ENCODE measurements at places on chromosomes 6 and 20. TPM values are rescaled to one million over a fixed set of nuclear protein-coding genes. Genes with fewer than 3 reads are reported as not detected.

DNA sequence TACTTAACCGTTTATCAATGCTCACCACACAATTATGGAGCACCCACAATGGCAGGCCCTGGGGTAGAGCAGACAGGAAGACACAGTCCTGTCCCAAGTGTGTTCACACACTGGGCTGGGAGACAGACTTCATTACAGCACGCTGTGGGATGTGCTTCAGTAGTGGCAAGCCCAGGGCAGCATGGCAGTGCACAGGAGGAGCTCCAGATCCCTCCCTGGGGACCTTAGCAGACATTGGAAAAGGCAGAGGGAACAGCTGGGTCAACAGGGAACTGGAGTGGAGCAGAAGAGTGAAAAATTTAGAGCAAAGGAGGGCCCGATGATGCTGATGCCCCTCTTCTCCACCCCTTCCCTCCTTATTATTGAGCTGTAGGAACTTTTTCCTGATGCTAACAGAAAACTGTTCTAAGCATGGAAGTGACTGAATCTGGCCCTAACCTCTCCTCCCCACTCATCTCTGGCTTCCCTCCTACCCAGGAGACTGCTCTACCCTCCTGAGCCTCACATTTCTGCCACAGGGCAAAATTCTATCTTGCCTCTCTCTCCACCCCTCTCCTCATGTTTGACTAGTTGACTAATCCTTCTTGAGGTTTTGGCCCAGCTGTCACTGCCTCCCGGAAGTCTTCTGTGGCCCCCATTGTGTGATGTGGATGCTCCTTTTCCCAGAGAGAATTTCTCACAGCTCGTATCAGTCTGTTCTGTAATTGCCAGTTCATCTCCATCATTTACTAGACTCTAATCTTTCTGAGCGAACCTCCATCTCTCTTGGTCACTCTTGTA is 41.3 kb upstream of the NOP56 start:
- DNase-seq, result no peak

DNA sequence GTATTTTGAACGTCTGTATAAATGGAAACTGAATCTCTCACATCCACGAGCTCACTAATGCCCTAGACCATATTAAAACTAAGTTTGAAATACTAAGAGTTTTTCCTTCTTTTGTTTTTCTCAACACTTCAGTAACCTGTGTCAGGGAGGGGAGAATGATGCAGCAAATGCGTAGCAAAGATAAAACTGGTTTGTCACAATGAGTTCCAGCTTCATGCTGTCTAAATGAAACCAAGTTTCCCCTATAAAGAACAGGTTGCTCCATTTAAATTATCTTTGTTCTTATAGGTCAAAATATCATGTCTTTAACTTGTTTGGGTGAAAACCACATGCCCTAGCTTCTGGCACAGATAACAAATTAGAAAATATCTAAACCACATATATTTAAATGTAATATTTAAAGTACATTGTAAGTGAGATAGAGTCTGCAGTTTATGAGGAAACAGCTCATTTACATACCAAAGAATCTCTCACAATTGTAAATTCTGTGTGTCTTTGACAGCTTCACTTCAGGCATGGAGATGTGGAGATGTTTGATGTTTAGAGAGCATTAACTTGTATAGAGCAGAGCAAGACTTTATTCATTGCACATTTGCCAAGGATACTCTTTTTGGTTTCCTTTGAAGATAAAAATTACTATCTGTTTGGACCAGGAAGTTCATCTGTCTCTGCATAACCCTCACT is 7.3 kb downstream of the TRDN start:
- DNase-seq, result no peak

ACTL10 gene
- total RNA-seq, result 1.1 TPM

- DNase-seq, result no peak
Measured at GRCh38 chr6:56742122-56742791, 99.6 kb upstream of the DST start.

- no peak for DNase-seq
Measured at GRCh38 chr6:27517928-27518787, 45.3 kb upstream of the ZNF184 start.

DNA sequence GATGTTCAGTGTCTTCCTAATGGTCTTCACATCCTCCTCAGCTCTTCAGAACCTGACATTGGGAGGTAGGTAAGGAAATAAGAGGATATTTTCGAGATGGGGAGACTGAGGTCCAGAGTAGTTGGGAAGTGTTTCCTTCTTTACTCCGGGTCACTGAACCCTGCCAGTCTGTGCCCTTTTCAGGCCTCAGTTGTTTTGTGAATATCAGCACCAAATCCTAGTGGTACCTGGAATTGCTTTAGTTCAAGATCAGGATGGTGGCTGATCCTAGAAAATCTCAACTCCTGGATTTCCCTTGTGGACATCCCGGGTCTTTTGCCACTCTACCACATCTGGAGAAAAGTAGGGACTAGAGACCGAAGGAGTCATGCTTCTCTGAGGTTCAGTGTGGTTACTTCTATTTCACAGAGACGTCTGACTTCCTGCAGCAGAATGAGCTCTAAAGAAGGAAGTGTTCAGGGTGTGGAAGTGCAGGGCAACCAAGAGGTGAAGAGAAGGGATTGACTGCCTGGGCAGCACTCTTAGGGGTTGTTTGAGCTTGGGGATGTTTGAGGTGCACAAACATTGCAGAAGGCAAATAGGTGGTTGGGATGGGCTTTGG is 995 bp downstream of the STK4 start:
- DNase-seq, result no peak

TOP1 gene
- 27.6 TPM for total RNA-seq

- no peak for DNase-seq
Measured at GRCh38 chr6:13435477-13436246, 51.7 kb downstream of the GFOD1 start.

DNA sequence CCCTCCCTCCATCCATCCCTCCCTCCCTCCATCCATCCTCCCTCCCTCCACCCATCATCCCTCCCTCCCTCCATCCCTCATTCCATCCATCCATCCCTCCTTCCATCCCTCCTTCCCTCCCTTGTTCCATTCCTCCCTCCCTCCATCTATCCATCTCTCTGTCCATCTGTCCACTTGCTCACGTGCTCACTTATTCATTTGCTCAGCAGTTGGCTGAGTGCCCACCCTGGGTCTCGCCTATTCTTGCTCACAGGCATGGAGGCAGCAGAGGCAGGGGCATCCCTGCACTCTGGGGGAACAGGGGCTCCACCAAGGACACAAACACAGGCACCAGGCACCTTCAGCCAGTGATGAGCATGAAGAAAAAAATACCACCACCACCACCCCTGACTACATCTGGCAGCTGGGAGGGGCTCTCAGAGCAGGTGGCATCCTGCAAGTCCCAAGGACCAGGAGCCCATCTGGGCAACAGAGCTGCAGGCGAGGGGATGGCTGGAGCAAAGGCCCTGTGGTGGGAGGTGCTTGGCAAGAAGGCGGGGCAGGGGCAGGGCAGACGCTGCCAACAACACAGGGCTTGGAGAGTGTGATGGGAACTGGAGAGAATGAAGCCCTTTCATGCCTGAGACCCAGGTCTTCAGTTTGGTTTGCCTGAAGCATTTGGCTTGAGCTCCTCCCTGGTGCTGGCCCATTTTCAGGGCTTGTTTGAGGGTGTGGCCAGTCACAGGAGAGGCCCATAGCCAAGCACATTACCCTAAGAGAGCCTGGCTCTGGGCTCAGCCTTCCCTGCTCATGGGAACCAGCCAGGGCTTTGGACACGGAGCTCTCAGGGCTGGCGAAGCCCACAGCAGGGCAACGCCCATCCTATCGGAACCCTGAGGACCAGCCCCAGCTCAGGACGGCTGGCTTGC is 40.2 kb upstream of the MRGBP start:
- DNase-seq, result no peak

- DNase-seq, result no peak
Measured at GRCh38 chr20:9417665-9418064, 96.7 kb upstream of the LAMP5 start.

CEP162 gene
- total RNA-seq, result 5.6 TPM

DNA sequence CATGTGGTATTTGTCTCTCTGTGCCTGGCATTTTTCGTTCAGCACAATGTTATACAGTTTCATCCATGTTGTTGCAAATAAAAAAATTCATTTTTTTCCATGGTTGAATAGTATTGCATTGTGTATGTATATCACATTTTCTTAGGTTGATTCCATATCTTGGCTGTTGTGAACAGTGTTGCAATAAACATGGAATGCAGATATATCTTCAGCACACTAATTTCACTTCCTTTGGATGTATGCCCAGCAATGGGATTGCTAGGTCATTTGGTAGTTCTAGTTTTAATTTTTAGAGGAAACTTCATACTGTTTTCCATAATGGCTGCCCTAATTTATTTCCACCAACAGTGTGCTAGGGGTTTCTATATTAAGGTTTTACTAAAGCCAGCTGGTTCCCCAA is 52.6 kb downstream of the GFRAL start:
- DNase-seq, result no peak

CDSN gene
- total RNA-seq, result not detected

DNA sequence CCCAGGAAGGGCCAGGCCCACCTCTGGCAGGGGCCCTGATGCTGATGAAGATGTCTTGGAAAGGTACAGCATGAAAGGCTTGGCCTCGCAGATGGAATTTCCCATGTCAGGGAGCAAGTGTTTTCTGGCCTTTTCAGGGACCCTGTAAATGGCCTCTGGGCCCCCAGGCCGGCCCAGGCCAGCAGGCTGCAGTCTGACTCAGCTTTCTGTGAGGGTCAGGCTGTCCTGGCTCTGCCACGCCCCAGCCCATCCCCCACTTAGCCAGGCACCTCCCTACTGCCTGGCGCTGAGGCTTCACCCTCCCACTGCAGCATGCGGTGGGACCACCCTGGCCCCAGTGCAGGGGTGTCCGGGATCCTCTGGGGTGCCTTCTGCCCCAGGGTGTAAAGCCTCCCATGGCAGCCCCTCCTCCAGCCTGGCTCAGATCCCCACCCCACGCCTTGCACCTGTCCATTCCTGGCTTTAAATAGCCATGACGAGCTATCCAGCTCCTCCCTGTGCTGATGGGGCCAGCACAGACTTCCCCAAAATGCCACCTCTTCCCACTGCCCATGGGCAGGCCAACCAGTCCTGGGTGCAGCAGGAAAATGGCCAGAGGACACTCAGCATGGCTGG is 35.6 kb upstream of the GATA5 start:
- no peak for DNase-seq

PIM1 gene
- total RNA-seq, result 291 TPM

HINT3 gene
- 10.6 TPM for total RNA-seq

- DNase-seq, result no peak
Measured at GRCh38 chr20:61493798-61494305, 241.8 kb downstream of the CDH4 start.

EMILIN3 gene
- 0.12 TPM for total RNA-seq

- no peak for DNase-seq
Measured at GRCh38 chr20:17460119-17460518, 71.1 kb downstream of the BFSP1 start.

Data from omental fat pad (tissue), 4 donors.